Activated CD4-positive, alpha-beta T cell treated with anti-CD3 and anti-CD28 coated beads for 4 hours (primary cell): ENCODE measurements at places on chromosomes 12 and 14.

- DNase-seq: no peak
Measured at GRCh38 chr12:26648066-26648465, 184.9 kb downstream of the ITPR2 start.

- no peak for DNase-seq
Measured at GRCh38 chr14:72553161-72553560, 340.7 kb downstream of the DPF3 start.

GRCh38 chr12:101792046-101792931 lies 38.5 kb downstream of the GNPTAB start:
- DNase-seq: no peak

DNA sequence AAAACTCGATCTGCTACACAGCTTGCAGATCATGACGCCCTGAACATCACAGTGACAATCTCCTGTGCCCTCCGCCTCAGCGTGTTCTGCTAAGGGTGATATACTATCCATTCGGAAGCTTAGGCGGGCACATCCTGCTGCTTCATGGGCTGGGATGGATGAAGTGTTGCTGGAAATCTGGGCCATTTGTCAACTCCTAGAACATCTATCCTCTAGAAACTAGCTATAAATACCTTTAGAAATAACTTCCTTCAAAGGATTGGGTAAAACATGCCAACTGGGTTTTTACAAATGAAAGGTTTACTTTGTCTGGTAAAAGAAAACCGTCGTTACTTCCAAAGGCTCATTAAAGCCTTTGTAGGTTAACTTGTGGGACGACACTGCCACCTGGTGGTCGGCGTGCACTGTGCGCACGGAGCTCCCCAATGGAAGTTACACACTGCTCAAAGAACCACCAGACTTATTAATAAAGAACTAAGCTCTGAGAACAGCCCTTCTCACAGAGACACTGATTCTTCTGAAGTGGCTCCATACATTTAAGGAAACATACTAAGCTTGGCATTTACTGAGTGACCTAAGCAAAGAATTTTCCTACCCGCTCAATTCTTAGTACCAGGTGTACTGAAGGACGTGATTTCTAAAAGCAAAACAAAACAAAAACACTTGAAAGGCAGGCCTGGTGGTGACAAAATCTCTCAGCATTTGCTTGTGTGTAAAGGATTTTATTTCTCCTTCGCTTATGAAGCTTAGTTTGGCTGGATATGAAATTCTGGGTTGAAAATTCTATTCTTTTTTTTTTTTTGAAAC lies 21.6 kb upstream of the CACNA2D4 start:
- DNase-seq: peak; percentile 83

DNA sequence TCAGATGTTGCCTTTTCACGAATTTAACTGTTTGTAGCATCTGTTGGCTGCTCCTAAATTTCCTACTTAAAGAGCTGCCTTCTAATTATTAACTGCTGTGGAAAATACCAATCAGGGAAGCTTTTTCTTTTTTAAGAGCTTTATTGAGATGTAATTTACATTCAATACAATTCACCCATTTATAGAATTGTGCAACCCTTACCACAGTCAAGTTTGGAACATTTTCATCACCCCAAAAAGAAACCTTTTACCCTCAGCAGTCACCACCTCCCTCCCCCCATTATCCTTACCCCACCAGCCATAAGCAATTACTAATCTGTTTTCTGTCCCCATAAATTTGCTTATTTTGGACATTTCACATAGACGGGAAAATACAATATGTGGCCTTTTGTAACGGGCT lies 1.4 kb downstream of the PCNX4 start:
- peak; percentile 10 for DNase-seq

- DNase-seq: no peak
Measured at GRCh38 chr12:71888521-71888920, 49.0 kb downstream of the TBC1D15 start.

DNA sequence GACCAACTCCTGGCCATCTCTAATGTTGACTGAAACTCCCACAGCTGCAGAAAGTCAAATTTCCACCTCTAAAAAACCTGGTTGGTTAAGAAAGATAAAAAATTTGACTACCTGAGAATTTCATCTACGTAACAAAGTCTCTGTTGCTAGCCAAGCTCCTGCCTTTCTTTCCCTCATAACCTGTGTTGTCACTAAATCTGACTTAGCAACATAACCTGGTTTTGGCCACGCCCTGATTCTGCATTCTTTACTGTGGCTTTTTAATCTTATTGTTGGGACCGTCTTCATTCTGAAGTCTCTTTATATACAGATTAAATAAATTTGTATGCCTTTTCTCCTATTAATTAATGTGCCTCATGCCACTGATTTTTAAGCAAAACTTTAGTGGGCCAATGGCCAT lies 16.1 kb upstream of the CD69 start:
- no peak for DNase-seq

- DNase-seq: no peak
Measured at GRCh38 chr12:98352218-98352811, 163.1 kb upstream of the TMPO start.

DNA sequence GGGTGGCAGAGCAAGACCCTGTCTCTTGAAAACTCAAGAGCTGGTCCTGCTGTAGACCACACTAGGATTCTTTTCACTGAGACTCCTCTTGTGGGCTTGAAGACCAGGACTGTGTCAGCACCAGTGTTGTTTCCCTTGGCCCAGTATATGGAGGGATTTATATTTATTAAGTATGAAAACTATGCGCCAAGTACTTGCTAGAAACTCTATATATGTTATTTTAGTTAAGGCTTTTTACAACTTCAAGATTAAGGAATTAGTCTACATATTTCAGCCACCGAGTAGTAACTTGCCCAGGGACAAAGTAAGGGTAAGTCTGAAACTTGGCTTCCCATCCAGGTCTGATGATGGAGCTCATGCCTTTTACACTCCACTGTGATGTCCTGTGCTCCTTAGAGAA lies 488.4 kb downstream of the PCNX1 start:
- DNase-seq: no peak

GRCh38 chr12:75836533-75836932 lies 195.0 kb downstream of the PHLDA1 start:
- DNase-seq: no peak
